ENCODE measurements at places on chromosomes 1 and 21.
A peak's percentile ranks its signal among the peaks of the same experiment; 100 is the strongest.

GRCh38 chr1:45334308-45335245, 5.4 kb upstream of the TOE1 start:
- no peak for DNase-seq

GRCh38 chr1:94729267-94729666, 90.9 kb upstream of the SLC44A3 start:
- DNase-seq = no peak

GRCh38 chr1:236304682-236305081, 22.9 kb upstream of the ERO1B start:
- no peak for DNase-seq

DNA sequence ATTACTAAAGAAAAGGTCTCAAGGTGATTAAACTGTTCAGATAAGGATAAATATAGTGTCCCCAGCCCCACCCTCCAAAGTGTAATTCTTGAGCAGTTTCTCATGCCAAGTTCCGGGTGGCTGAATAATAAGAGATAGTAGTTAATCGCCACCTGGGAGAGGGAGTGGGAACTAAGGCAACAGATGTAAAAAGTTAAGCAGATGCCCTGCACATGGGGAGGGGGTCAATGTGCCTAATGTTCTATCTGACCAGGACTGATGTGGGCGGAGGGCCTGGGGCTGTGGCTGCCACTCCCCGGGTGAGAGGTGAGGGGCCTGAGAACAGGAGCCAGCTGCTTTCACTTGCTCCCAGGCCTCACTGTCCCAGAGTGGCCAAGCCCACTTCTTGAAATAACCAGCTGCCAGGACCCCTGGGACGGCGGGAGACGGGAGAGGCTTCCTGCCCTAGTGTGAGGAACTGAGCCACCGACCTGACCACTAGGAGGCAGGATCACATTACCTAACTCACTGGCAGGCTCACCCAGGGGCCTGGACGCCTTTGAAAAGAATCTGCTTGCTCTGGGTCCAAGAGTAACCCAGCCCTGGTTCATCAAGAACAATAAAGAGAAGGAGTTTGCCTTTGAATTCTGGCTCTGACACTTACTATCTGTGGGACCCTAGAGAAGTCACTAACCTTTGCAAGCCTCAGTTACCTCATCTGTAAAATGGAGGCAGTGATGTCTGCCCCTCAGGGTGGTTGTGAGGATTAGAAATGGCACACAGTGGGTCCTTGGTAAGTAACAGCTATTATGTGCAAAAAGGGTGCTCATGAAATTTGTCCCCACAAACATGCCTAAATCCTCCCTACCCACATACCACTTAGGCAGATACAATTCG, 179.2 kb downstream of the ATG4C start:
- DNase-seq = no peak

- no peak for DNase-seq
Observed at GRCh38 chr1:168441745-168442144, 102.1 kb downstream of the XCL2 start.

GRCh38 chr1:154208677-154209388, 2.7 kb upstream of the CFAP141 start:
- DNase-seq = no peak

GRCh38 chr1:197985351-197985750, 68.2 kb downstream of the LHX9 start:
- DNase-seq = no peak

- no peak for DNase-seq
Observed at GRCh38 chr1:111904478-111905218, 84.8 kb downstream of the KCND3 start.

GRCh38 chr1:241171991-241172390, 185.0 kb downstream of the RGS7 start:
- DNase-seq = no peak

DNA sequence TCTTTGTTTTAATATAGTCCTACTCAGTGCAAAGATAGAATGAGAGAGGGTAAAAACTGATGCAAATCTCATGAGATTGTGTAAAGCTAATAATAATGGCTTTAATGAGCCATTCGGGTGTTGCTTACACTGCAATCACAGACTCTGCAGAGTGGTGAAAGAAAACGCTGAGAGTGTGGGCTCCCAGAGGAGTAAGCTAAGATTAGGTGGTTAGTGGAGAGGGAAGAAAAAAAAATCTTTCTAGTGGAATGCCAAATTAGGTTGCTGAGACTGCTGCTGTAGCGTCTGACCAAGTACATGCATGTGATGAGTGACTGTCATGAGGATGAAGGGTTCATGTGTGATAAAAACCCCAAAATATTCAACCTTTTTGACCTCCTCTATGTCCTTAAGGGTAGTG, 645.9 kb upstream of the ADGRL4 start:
- DNase-seq = no peak

DNA sequence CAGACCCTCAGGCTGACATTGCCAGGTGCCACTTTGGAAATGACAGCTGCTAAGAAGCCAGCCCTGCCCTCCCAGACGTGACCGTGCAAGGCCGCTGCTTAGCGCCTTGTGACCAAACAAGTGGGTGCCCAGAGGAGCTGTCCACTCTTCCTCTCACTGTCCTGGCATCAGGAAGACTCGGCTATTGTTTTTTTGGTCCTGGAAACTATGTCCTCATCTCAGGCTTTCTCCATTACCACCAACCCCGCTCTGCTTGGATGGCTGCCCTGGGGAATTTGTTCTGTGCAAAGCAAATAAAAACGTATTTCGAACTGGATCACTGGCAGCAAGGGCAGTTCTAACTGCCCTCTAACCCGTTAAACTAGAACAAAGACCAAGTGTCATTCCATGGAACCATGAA, 13.7 kb upstream of the TENT5C start:
- DNase-seq = peak; percentile 94

- DNase-seq = no peak
Observed at GRCh38 chr1:109923131-109923945, 12.7 kb downstream of the CSF1 start.

DNA sequence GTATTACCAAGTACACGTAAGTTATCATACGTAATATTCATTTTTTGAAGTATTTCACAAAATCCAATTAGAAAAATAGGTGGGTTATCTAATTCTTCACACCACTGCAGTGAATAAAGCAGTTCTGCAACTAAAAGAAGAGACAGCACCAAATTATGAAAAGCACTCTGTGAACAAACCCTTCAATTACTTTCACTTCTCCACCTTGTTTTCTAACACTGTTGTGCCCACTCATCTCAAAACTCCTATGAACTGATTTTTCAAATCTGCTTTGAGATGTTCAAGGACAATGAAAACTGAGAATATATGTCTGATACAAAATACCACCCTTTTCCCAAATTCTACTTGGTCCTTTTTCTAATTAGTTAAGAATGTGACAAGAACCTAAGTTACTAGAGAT, 39.4 kb downstream of the LTN1 start:
- DNase-seq = no peak

GRCh38 chr1:232985882-232986526, 35.6 kb downstream of the NTPCR start:
- DNase-seq = no peak

DNA sequence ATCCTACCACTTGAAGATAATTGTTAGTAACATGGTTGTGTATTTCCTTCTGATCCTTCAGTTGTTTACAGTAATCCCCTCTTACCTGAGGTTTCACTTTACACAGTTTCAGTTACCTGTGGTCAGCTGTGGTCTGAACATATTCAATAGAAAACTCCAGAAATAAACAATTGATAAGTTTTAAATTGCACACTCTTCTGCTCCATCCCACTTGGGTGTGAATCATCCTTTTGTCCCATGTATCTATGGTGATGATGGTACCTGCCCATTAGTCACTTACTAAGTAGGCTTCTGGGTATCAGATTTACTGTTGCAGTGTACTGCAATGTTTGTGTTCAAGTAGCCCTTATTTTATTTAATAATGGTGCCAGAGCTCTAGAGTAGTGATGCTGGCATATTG, 62.5 kb downstream of the OSBPL9 start:
- DNase-seq = no peak

- no peak for DNase-seq
Observed at GRCh38 chr1:1124508-1124785, 8.6 kb upstream of the C1orf159 start.

DNA sequence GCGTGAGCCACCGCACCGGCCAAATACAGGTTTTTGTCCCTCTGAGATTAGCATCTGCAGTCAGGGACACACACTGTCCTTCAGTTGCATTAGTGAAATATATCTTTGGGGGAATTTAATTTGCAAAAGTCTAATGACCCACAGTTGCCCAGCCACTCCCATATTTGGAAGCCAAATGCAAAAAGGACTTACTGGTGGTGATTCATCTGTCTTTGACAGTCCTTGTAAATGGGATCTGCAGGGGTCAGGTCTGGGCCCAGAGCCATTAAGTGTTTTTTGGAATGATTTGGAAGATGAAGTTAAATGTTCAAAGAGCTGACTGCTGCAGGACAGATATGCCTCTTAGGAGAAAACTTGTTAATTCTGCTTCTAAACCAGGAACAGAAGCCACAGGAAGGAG, 44.6 kb upstream of the DNASE2B start:
- DNase-seq = no peak

GRCh38 chr1:232211149-232211548, 418.8 kb downstream of the SIPA1L2 start:
- no peak for DNase-seq

DNA sequence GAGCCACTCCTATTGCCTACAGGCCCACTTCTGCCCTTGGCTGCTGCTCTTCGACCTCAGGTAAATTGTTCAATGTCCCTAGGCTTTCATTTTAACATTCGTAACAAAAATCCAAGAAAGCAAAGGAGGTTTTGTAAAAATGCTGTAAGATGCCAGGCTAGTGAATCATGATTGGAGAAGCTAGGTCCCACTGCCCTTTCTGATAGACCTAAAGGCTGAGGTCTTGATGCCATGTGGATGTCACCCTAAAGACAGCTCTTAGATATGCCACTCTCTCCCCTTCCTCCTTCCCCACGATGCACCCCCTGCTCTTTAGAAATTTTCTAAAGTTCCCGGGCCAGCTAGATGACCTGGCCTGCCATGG, 9.9 kb upstream of the TMEM39B start:
- DNase-seq = no peak

DNA sequence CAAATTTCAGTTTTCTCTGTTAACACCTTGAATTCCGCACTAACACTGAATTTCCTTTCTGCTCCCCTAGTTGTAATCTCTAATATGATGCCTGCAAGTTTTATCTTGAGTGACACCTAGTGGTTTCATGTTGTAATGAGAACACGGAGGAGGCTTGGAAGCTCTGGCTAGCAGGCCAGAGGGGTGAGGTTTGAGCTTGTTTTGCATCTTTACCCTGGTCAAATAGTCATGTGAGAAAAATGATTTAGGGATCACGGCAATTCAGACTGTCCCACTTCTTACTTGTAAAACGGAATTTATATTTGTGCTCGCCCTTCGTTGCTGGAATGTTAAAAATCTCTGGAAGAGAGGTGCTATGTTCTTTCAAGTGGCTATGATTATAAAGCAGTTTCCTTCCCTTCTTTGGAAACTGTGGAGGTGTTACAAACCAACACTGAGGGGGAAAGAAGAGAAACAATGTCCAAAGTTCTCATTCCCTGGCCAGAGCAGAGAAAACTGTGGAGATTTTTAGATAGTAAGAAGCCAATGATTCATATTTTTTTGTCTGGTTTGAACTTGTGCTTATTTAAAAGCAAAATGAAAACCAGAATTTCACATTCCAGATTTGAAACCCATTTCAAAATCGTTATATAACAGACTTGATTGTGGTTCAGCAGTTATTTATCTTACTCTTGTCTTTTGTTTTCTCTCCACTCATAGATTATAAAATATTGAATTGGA, 5.3 kb upstream of the MROH9 start:
- no peak for DNase-seq

DNA sequence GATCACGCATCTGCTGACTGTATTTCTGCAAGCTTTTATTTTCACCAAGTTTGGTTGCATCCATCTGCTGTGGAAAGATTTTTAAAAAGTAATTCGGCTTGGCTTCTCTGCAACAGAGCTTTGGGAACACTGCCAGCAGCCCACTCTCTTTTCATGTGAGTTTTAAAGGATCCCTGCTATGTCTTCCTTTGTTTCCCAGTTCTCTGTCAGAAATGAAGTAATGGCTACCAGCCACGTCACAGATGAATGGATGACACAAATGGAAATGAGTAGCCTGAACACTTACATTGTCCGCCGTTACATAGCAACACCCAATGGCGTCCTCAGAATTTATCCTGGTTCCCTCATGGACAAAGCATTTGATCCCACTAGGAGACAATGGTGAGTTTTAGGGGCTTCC, 80.6 kb upstream of the RAVER2 start:
- DNase-seq = no peak

GRCh38 chr1:36864182-36864822, 170.0 kb downstream of the GRIK3 start:
- no peak for DNase-seq

GRCh38 chr1:48619539-48619938, 147.5 kb upstream of the SPATA6 start:
- no peak for DNase-seq

GRCh38 chr1:119713749-119714456, 2.2 kb downstream of the PHGDH start:
- DNase-seq = no peak

- DNase-seq = no peak
Observed at GRCh38 chr1:169724168-169724567, 9.7 kb downstream of the SELE start.

- no peak for DNase-seq
Observed at GRCh38 chr1:77016386-77016985, 149.2 kb downstream of the ST6GALNAC5 start.

DNA sequence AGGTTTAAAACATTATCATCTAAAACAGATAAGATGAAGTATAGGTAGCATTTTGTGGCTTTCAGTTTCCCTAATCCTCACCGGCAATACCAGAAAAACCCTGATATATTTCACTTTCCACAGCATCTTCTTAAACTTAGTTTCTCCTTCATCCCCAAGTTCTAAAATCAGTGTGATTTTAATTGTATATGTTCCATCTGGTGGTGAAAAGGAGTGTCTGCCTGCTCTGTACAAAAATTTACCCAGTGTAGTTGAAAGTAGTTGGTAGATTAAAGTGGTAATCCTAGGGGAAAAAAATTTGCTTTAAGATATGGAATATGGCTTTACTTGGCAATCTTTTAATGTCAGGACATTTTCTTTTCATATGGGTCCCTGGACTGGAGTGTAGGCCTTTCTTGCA, 74.3 kb downstream of the CEP350 start:
- no peak for DNase-seq

DNA sequence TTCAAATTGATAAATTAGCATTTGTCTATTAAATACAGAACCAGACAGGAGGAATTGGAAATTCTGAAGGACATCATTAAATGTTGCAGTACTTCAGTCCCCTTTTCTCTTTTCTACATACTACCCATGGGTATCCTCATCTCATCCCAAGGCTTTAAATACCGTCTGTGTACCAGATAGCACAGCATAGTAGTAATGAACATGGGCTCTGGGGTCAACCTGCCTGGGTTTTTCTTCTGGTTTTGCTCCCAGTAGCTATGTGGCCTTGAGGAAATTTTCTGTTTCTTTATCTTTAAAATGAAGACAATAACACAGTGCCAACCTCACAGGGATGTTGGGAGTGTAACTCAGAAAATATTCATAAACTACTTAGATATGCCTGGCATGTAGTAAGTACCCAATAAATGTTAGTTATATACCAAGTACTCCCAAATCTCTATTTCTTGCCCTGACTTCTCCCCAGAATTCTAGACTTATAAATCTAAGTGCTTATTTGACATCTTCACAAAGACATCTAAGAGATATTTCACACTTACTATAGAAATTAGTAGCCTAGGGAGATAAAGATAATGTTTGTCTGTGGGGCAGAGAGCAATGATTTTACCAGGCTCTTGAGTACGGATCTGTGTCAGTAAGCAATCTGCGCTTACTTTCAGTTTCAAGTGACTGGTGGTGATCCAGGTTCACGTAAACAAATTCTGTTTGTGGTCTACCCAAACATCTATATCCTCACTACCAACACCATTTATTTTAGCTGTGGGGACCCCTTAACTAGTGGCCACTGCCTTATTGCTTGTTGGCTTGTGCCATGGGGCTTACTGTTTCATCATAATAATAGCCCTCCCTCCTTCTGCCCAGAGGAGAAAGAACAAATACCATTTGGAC, 37.3 kb downstream of the VANGL2 start:
- DNase-seq = no peak
